ENCODE measurements at places on chromosomes 5 and 9.

GRCh38 chr5:62316176-62316502 is 10.1 kb downstream of the KIF2A start:
- DNase-seq, result no peak

GRCh38 chr5:153959134-153959957 is 79.4 kb downstream of the FAM114A2 start:
- no peak for DNase-seq

DNA sequence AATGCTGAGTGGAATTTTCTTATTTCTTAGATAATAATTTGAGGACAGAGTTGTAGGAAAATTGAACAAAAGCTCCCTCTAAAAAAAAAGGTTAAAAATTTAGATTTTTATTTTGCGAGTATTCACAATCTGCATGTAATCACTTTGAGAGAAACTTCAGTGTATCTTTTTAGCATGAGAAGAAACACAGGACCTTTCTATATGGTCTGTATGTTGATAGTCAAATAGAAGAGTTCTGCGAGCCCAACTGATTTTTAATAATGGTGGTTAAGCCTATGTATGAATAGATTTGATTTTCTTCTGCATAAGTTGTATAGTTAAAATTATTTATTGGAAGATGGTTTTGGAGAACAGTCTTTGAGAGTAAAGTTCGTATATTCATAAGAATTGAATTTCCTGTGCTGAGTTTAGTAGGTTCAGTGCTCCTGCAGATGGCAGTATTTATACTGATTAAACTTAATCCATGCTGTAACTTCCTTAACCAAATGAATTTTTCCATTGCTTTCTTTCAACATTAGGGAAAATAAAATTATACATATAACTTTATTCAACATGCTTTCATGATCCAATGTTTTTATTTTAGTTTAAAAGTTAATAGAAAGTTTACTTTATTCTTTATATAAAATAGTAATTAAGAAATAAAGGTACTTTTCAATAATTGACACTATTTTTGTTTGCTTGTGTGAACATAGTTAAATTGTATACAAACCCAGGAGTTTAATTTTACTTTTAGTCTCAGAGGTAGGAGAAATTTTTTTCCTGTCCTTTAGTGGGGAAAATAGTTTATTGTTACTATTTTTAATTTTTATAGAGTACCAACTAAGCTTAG is 19.6 kb downstream of the TCERG1 start:
- no peak for DNase-seq

GRCh38 chr9:114002986-114003350 is 75.1 kb downstream of the AMBP start:
- DNase-seq, result no peak

- no peak for DNase-seq
Observed at GRCh38 chr5:138946831-138947560, 71.9 kb upstream of the LRRTM2 start.

DNA sequence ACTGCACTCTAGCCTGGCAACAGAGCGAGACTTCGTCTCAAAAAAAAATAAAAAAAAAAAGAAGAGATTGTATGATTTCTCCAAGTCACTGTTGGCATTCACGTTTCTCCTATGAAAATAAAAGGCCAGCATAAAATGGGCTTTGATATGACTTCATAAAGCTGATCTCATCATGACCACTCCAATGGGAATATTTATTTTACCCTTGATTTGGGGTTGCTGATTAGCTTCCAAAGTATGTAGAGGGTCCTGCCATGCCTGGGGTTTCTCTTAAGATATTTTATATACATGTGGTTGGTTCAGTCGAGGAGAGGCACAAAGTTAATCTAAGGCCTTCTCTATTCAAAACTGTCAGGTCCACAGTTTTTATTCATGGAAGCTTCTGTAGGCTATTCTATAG is 247.0 kb upstream of the TNC start:
- no peak for DNase-seq

GRCh38 chr5:77402796-77403195 is 89.3 kb downstream of the WDR41 start:
- no peak for DNase-seq

- peak; percentile 38 for DNase-seq
Observed at GRCh38 chr9:136847826-136848392, 1.3 kb upstream of the PHPT1 start.

DNA sequence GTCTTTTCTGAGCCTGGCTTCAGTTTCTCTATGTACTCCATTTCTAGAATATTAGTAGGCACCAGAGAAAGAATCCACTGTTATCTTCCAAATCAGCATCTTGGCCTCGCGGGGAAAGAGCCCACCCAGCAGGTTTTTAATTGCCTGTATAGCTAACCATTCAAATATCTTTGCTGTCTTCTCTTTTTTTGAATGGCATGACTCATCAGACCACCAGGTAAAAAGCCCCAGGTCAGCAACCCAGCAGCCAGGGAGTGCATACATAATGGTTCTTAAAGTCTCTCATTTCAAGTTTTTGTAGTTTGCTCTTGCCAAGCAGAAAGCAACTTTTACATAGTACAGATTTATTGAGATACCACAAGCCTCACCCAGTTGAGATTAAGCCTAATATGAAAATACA is 50.7 kb downstream of the TMEM167A start:
- no peak for DNase-seq

All from stimulated activated CD8-positive, alpha-beta memory T cell treated with anti-CD3 and anti-CD28 coated beads, Interleukin-4, amount 100 ng/mL, for 4 hours (primary cell).